Sigmoid colon (tissue), 7 donors: ENCODE measurements at places on chromosomes 6 and 20.

DNA sequence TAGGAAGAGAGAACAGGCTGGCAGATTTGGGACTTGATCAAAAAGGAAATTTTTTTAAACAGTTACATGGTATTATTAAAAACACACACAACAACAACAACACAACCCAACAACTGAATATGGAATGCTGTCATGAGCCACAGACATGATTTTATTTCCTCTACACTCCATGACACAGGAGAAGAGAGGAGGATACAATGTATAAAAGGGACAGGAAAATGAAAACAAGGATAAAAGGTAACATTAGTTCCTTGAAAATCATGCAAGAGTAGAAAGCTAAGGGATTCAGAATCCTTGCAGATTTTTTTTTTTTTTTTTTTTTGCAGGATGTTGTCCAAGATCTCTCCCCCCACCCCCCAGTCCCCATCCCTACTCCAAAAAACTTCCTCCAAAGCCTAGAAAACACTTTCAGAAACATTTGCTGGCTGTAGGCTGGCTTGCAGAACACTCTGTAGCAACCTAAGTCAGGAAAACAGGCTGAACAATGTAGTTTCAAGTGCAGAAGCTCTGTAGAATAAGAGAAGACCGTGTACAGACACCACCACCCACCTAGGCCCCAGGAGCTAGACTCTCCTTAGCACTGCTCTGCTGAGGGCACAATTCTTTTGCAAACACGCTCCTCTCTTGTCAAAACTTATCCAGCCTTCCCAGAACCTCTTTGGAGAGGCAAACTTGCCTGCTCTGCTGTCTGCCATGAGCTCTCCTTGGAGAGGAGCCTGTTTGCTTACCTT, 845 bp downstream of the ZMYND8 start:
- DNase-seq: no peak

- peak; percentile 74 for DNase-seq
Measured at GRCh38 chr6:43668151-43669028, 19.2 kb downstream of the MRPS18A start.

GRCh38 chr6:127206531-127207095, 60.1 kb upstream of the RNF146 start:
- no peak for DNase-seq

DNA sequence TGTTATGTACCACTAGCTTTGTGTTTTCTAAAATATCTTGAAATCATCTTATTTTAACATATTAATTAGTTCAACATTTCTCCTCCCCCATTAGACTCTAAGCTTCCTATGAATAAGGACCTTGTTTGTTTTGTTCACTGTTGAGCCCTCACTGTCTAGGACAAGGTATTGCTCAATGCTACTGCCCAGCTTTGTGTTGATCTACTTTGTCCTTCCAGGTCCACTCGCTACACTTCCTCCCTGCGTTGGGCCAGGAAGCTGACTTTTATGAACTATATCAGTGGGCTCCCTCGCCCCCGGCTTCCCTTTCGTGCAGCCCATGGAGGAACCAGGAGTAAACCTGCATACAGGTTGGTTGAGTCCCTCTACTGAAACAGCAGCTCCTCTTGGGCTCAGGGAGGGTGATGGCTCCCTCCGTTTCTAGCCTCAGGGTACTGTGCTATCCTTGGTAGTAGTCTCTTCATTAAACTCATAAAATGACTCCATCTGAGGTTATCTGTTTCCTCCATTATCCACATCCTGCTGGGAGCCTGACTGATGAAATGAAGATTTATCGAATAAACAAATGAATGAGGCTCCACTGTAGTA, 272.5 kb downstream of the CLIC5 start:
- DNase-seq: no peak

GRCh38 chr6:157763129-157763903, 59.7 kb upstream of the SNX9 start:
- peak; percentile 81 for DNase-seq
